Activated T-helper 1 cell treated with anti-CD3 and anti-CD28 coated beads, Interleukin-2, amount 50 U/mL, for 16 hours (primary cell): ENCODE measurements at places on chromosomes 11 and 22.

DNA sequence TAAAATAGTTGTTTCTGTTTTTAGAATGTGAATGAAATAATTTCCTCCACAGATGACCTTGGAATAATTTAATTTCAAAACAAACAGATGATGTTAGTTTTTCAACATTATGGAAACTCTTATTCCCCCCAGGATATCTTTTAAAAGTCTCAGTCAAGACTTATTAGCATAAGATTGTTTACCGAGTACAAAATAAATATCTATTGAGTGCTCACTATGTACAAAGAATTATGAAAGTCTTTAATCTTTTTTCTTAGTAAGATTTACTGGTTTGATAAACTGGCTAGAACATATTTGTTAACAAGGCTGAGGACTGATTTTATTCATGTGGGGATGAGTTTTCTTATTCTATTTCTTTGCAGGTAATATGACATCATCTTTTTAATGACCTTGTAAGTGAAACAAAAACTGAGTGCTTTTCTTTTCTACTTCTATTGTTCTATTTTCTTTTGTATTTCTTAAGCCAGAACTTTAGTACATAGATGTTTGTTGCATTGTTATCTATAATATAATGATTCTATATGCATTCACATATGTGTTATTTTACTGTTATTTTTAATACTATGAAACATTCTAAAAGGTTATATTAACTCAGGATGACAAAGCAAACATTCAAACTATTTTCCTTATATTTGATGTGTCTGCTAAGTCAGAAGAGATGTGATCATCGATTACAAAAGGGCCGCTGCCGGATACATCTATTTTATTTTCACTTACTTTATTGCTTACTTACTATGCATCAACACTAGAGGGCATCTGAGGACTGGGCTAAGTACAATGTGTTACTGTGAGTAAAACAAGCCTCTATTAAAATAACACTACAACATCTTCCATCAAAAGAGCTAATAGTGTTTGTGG lies 111.0 kb upstream of the ARHGAP42 start:
- no peak for DNase-seq

DNA sequence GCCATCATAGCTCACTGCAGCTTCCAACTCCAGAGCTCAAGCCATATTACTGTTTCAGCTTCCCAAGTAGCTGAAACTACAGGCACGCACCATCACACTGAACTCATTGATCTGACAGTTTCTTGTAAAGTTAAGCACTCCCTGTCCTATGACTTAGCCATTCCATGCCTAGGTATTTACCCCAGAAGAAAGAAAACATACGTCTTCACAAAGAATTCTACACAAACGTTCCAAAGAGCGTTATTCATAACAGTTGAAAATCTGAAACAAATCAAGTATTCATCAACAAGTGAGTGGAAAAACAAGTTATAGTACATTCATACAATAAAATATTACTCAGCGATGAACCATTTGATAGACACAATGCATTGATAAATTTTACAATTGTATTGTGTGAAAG lies 7.8 kb upstream of the NLRP10 start:
- no peak for DNase-seq

- DNase-seq, result no peak
These were observed 104.1 kb downstream of the ETS1 start for GRCh38 chr11:128483211-128483788.

GRCh38 chr11:75874684-75875341 lies 59.8 kb downstream of the UVRAG start:
- DNase-seq, result no peak

DNA sequence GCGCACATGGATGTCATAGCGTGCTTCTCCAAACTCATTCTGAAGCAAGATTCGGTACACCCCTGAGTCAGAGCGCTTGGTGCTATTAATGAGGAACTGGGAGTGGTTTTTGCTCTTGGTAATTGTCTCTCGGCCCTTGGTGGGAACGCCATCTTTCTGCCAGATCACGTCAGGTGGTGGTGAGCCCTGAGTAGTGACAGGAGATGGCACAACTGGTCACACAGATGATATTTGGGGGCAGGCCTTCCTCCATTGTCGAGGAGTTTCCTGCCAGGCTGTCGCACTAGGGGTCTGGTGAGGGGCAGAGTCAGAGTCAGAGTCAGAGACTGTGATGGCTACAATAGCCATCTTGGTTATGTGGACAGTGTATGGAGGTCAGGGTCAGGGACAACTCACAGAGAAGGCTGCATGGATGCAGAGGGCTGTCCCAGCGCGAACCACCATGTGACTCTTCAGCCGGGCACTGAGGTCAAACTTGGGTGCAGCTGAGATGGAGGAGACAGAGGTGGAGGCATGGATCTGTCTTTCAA lies 9.3 kb downstream of the TMEM86A start:
- DNase-seq, result no peak
